Smooth muscle cell of trachea (primary cell): ENCODE measurements at places on chromosomes 5 and 9. TPM values are rescaled to one million over a fixed set of nuclear protein-coding genes. Genes with fewer than 3 reads are reported as not detected.

The FUT7 gene
- total RNA-seq, result not detected in 2 replicates

The CNTNAP3 gene
- total RNA-seq, result 0.15 and 0.50 TPM in 2 replicates

The TCERG1 gene
- 25.6 and 36.8 TPM in 2 replicates for total RNA-seq

The SREK1 gene
- total RNA-seq, result 55.9 and 80.3 TPM in 2 replicates

The DOCK8 gene
- total RNA-seq, result 0.44 and 0.66 TPM in 2 replicates

The SPATA6L gene
- total RNA-seq, result 0.15 and 0.17 TPM in 2 replicates

The HAPLN1 gene
- 0.73 and 4.6 TPM in 2 replicates for total RNA-seq

The PCDHGA6 gene
- 4.8 and 6.3 TPM in 2 replicates for total RNA-seq

The TRPM6 gene
- total RNA-seq, result under 0.01 TPM in 2 replicates
